ENCODE measurements at places on chromosomes 3 and 15.

- DNase-seq: no peak
These were observed 66.6 kb downstream of the SUCLG2 start for GRCh38 chr3:67587811-67588210.

DNA sequence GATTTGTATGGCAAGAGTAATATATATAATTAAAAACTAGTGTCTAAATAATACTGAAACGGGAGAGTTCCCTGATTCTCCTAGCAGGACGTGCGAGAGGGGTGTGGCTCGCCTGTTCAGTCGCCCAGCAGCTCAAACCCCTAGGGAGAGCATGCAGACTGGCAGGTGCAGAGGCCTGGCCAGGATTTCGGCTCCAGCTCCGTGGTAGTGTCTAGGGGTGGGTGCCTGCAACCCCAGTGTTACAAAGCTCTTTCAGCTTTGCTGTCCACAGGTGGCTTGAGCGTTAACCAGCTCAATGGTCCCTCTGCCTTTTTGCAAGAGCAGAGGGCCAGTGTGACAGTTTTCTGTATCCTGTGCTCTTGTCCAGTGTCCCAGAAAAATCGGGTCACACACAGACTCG is 226.6 kb downstream of the ALCAM start:
- no peak for DNase-seq

DNA sequence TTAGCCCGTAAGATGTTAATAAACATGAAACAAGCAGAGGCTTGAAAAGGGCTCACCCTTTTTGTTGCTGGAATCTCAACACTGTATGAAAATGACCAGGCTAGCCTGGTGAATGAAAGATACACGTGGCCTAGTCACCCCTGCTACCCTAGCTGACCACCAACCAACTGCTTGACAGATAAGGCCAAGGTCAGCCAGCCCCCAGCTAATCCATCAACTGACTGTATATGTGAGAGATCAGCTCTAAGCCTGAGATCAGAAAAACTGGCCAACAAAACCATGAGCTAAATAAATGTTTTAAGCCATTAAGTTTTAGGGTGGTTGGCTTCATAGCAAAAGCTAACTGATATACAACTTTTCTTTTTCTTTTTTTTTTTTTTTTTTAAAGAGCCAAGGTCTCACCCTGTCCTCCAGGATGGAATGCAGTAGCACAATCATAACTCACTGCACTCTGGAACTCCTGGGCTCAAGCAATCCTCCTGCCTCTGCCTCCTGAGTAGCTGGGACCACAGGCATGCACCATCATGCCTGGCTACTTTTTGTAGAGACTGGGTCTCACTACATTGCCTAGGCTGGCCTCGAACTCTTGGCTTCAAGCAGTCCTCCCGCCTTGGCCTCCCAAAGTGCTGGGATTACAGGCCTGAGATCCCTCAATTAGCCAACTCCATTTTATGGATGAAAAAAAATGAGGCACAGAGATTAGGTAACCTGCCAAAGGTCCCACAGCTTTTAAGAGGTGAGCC is 34.6 kb downstream of the SH3BP5 start:
- DNase-seq: no peak

- no peak for DNase-seq
These were observed 349.0 kb downstream of the MCTP2 start for GRCh38 chr15:94580211-94580885.

DNA sequence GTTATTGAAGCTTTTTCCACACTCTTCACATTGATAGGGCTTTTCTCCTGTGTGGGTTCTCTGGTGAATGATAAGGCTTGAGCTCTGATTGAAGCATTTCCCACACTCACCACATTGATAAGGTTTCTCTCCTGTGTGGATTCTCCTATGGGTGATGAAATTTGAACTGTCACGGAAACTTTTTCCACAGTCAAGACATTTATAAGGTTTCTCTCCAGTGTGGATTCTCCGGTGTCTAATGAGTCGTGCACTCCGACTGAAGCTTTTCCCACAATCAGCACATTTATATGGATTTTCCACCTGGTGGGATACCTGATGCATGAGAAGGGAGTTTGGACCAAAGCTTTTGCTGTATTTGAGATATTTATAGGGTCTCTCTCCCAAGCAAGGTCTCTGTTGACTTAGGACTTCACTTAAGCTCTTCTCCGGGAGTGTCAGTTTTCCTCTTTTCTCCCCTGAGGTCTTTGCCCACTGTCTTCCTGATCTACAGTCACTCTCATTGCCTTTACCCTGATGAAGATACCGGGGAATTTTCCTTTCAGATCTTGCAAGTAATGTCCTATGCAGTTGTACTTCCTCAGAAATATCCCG is 9.4 kb downstream of the ZSCAN29 start:
- no peak for DNase-seq

GRCh38 chr3:73624821-73625665 is at the start of gene PDZRN3:
PDZRN3 (minus strand) TSS chr3:73624941.
- no peak for DNase-seq

GRCh38 chr3:45106874-45107273 is 39.3 kb downstream of the CDCP1 start:
- no peak for DNase-seq

DNA sequence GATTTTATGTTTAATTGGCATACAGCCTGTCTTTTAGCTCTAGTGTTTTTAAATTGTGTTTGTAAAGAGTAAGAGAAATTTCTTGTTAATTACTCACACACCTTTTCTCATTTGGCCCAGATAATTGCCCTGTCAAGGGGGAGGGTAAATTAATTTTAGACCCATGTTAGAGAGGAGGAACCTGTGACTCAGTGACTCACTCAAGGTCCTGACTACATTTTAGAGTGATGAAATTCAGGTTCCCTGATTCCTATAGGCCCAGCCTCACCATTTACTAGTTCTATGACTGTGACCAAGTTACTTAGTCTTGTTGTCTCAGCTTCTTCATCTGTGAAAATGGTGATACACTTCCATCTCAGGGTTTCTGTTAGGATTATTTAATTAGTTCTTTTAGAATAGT is 125.2 kb upstream of the DPH6 start:
- no peak for DNase-seq

- DNase-seq: no peak
These were observed 10.4 kb downstream of the CYP8B1 start for GRCh38 chr3:42865256-42865655.

DNA sequence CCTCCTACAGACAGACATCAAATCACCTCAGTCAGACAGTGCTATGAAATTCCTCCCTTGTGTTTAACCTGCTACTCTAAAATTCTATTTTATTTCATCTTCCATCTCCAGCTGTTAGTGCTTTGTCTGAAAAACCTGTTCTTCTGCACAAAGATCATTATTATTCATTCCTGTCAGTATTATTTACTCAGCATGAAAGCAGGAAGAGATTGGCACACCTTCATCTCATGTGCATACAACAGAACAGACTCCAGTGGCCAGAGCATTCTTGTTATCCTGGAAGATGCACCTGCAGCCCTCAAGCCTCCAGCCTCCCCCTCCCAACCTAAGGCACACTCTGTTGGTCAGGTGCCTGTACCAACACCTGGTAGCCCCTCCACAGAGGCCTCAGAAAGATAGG is 1.8 kb upstream of the ROPN1B start:
- no peak for DNase-seq

- DNase-seq: no peak
These were observed 122.4 kb downstream of the CBLB start for GRCh38 chr3:105746231-105746996.

DNA sequence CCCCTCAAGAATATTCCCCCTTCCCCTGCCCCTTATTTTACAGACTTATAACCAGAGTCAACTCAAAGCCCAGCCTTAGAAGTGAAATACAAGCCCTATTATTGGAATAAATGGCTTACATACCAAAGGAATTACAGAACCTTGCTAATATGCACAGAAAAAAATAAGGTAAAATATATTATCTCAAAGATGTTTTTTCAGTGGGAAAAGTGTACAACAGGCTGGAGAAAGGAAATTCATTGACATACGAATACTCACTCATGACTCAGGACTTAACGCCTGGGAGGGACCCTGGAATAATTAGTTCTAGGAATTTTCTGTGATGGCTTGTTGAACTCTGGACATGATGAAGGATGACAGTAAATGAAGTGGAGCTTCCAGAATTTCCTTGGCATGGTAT is 27.0 kb downstream of the ARL14 start:
- no peak for DNase-seq

DNA sequence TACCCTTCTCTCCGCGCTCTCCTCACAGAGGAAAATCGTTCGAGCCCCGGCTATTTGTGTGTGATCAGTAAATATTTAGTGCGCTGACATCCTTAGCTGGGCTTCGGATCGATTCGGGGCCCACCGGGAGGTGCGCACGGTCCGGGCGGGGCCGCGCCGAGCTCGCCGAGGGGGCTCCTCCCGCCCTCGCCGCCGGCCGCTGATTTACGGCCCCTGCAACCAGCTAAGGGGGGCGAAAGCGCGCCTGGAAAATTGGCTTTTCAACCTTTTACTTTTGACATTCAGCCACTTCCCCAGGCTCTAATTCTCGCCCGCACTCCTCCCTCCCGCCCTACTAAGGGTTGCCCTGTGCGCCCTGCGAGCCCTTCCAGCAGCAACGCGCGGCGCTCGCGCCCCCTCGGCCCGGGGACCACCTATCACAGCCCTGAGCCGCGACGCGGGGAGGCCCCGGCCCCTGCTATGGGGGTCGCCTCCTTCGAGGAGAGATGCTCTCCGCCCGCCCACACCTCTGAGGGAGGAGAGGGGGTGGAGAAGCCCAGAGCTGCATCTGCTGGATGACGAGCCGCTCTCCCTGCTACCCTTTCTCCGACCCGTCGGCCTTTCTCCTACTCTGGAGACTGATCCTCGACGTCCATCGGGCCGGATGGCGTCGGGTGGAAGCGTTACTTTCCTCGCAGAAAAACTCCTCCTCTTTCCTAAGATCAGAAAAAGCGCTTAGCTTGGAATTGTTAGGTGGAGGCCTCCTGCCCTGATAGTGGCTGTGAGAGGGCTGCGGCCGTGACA is 7.8 kb upstream of the NR2F2 start:
- DNase-seq: no peak

GRCh38 chr3:14990780-14991148 is 43.4 kb downstream of the NR2C2 start:
- DNase-seq: no peak

GRCh38 chr3:159260049-159260662 is 458.3 kb downstream of the MFSD1 start:
- DNase-seq: peak; percentile 45

GRCh38 chr3:28077572-28077971 is 163.8 kb upstream of the CMC1 start:
- DNase-seq: peak; percentile 12

DNA sequence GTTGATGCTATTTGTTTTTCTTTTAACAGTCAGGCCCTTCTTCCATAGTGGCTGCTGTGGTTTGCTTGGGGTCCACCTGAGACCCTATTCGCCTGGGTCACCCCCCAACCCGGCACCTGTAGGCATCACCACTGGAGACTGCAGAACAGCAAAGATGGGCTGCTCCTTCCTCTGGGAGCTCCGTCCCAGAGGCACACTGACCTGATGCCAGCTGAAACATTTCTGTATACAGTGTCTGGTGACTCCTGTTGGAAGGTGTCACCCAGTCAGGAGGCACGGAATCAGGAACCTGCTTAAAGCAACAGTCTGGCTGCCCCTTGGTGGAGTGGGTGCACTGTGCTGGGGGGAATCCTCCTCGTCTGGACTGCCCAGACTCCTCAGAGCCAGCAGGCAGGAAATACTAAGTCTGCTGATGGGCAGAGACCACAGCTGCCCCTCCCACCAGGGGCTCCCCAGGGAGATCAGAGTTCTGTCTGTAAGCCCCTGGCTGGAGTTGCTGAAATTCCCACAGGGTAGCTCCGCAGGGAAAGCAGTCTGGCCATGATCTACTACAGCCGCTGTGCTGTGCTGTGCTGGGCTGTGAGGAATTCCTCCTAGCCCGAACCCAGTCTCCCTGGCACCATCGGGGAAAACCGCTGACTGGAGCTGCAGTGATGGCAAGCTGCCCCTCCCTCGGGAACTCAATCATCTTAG is 248.2 kb downstream of the TBC1D5 start:
- no peak for DNase-seq

GRCh38 chr15:87781959-87782625 is 474.4 kb downstream of the NTRK3 start:
- no peak for DNase-seq

DNA sequence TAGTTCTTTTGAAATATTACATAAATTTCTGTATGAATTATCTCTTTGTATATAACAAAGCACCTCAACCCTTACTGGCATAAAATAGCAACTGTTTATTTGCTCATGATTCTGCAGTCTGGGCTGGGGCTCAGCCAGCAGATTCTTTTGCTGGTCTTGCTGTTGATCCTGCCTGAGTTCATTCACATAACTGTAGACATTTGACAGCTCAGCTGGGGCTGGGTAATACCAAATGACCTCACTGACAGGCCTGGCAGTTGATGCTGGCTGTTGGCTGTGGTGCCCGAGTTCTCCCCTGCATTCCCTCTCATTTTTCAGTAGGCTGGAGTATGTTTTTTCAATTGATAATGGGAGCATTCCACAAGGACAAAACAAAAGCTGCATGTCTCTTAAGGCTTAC is 449.9 kb upstream of the GOLIM4 start:
- no peak for DNase-seq

- DNase-seq: no peak
These were observed 94.1 kb downstream of the MYH15 start for GRCh38 chr3:108416111-108416869.

GRCh38 chr3:97958396-97958795 is 13.8 kb downstream of the RIOX2 start:
- DNase-seq: no peak

GRCh38 chr3:37291275-37291700 is 116.9 kb upstream of the LRRFIP2 start:
- no peak for DNase-seq

GRCh38 chr3:152728231-152728980 is 106.5 kb upstream of the P2RY1 start:
- DNase-seq: no peak

GRCh38 chr15:68783226-68784058 is 37.3 kb downstream of the ANP32A start:
- DNase-seq: peak; percentile 8

DNA sequence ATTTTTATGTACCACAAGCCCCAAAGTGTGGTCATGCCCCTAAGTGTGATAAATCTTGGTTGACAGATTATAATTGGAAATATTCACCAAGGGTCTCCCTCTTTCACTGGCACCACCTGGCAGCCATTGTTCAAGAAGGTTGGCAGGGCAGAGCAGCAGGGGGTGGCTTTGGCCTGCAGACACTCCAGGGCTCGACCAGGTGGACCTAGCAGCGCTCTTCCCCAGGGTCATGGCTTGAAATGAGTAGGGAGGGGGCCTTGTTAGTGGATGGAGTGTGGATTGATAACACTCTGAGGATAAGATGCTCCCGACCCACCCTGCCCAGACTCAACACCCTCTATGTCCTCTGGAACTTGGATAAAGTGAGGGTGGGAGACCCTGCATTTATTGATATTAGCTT is 58.2 kb upstream of the KLHL25 start:
- no peak for DNase-seq

DNA sequence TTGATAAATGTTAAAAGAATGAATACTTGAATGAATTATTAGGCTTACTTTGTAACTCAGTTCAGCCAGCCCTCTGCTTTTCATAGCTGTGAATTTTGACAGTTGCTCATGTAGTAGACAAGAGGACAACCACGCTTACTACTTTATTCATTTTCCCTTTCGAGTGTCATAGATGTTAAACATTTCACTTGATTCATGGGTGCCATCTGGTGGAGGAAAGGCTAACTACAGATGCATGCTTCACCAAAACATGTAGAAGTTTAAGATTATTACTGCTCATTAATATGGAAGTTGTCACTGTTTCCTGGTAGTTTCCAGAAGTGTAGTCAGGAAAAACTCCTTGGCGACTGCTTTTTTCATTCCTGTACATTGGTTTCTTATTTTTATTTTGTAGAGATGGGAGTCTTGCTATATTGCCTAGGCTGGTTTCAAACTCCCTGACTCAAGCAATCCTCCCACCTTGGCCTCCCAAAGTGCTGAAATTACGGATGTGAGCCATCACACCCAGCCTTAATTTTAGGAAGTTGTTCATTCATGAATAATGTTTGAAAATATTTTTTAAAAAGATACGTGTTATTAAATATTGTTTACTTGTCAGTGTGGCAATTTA is 163.2 kb downstream of the B3GALNT1 start:
- peak; percentile 58 for DNase-seq

Measured in HCT116 (cell line).